ENCODE measurements at places on chromosomes 16 and 17.

DNA sequence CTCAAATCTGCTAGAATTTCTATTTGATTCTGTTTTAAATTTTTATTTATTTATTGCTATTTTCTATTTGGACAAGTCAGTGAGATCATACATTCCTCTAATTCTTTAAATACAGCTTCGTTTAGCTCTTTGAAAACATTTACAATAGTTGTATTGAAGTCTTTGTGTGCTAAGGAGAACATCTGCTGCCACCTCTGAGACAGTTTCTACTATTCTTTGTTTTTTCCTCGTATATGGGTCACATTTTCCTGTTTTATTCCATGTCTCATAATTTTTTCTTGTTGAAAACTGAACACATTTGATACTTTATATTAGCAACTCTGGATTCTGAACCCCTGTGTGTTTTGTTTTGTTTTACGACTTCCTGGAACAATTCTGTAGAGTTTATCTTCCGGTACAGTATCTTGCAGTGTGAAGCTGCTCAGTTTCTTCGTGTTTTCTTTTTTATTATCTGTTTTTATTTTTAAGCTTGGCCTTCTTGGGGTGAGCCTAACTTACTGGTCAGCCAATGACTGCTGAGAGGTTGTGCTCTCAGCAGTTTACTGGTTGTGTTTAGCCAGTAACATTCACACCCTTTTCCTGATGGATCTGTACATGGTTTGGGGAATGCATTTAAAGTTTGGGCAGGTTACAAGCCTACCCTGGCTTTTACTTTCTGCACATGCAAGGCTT is 99.0 kb downstream of the CA4 start:
- no peak for DNase-seq

DNA sequence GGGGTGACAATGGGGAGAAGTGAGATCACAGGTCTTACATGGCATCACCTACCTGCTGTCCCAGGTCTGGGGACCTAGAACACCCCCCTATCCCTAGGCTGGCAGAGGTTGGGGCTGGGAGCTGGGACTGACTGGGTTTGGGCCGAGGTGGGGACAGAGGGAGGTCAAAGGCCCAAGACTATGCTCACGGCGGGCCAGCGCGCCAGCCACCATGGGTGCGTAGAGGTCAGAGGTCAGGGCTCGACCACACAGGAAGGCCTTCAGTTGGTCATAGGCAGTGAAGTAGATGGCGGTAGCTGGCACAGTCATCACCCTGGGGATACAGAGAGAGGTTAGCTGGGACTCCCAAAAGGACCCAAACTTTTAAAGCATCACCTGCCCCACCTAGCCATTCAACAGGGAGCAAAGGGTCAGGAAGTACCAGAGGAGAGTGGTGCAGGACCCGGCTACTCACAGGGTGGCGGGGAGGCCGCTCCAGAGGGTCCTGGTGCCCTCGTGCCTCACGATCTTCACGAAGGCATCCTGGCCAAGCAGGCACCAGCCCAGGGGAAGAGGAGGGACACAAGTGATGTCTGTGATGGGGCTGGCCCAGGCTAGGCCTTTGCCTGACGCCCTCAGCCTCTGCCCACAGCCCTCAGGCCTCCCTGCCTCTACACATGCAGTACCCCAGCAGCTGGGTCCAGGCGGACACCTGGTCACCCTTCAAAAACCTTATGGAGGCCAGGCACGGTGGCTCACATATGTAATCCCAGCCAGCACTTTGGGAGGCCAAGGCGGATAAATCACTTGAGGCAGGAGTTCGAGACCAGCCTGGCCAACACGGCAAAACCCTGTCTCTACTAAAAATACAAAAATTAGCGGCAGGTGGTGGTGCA is 3.1 kb downstream of the SLC25A39 start:
- DNase-seq = no peak

DNA sequence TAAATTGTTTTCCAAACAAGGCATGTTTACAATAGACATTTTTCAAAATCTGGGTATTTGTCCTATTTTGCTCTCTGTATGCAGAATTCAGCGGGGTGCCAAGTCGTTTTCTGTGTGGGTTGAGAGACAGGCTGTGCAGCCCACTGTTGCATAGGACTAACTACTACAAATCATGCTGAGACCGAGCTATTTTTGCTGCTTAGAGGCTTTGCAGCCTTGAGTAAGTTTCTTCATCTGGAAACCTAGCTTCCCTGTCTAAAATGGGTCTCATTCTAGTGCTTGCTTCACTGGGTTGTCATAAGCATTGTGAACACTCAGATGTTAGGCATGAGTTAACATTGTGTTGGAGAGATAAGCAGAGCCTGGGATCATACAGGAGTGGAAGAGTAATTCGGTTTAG is 1.3 kb downstream of the PRPSAP2 start:
- no peak for DNase-seq

DNA sequence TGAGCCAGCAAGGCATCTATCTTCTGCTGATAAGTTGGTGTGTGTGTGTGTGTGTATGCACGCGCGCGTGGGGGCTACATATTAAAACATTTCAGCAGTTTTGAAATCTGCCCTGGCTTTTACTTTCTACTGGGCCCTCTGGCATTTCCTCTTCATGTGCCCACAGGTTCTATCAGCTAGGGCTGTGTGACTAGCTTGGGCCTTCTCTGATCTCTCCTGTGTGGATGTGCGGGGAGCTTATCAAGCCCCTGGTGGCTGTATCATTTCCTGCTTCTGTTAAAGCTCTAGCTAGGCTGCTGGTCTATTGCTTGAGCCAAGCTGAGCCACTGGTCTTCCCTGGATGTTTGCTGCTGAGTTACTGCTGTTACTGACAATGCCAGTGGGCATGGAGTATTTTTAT is 132.5 kb downstream of the AATF start:
- DNase-seq = no peak

- DNase-seq = no peak
These were observed 20.4 kb upstream of the TMEM98 start for GRCh38 chr17:32907583-32907982.

DNA sequence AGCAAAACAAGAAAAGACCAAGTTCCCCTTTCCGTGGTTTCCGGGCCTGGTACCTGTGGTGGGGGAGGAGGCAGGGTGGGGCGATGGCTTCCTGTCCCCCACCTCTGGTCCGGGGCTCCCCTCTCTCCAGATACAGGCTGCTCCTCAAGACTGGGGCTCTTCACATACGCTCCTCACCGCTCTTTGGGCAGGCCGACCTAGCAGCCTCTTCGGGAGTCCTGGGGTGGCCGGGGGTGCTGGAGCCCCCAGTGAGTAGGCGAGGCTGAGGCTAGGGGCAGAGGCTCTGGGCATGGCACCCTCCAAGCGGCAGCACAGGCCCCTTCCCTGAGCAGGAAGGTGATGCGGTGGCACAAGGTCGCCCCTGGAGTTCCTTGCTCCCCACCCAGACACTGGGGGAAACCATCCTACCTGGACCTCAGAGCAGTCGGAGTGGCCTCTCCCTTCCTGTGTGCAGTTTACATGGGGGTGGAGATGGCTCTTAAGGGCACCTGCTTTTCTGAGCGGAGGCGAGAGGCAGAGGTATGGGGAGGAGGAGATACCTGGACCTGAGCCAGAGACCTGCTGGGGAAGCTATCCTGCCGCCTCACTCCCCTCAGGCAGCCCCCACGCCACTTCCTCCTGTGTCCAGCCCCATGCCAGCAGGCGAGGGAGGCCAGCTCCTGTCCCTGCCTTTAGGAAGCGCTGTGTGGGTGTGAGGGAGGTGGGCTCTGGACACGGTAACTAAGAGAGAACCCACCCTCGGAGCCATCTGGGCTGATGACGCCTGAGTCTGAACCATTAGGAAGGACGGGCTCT is 891 bp downstream of the CORO1A start:
- peak; percentile 51 for DNase-seq

GRCh38 chr17:70265471-70265870 is 96.1 kb downstream of the KCNJ2 start:
- no peak for DNase-seq
